Left renal cortex interstitium (tissue), 4 donors: ENCODE measurements at places on chromosomes 4 and X. TPM values are rescaled to one million over a fixed set of nuclear protein-coding genes. Genes with fewer than 3 reads are reported as not detected.

Gene RNF175
- 4.4 TPM for polyA plus RNA-seq

DNA sequence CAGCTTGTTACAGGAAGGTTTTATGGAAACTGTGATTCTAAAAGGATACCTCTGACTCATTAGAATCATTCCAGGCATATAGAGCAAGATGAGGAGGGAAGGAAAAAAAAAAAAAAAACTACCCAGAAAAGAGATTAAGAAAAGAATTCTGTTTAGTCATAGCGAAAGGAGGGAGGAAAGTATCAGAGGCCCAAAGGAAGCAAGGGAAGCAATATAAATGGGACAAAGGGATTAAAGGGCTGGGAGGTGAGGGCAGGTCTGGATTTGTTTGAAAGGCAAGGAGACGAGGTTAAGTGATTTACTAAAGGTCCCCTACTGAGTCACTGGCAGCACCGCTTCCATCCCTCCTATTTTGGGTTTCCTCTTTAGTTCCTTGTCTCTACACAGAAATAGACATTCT is 88.6 kb upstream of the IL1RAPL1 start:
- DNase-seq, result no peak

DNA sequence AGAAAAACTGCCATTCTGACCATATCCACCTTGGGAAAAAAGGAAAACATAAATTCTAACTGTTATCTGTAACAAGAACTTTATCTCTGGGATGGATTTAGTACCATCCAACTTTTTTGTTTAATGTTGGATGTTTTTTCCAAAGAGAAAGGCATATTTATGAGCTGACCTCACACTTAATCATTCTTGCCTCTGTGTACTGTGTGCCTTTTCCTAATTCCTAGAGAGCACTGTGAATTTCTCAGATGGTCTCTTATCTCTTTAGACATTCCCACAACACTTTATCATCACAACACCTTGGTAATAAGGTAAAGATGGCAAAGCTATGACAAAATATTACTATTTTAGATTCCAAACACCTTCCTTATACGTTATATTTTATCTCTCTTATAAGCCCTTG is 126.2 kb downstream of the COL4A6 start:
- DNase-seq, result no peak

GRCh38 chr4:155822572-155822971 is 43.5 kb downstream of the ASIC5 start:
- no peak for DNase-seq

GRCh38 chrX:70908541-70908940 is at the start of gene TEX11:
TSS of gene TEX11 (minus strand) at chrX:70908711. CDS start at chrX:70907789, 922 bp downstream.
- no peak for DNase-seq

- no peak for DNase-seq
Observed at GRCh38 chr4:110705440-110705782, 82.5 kb upstream of the PITX2 start.

DNA sequence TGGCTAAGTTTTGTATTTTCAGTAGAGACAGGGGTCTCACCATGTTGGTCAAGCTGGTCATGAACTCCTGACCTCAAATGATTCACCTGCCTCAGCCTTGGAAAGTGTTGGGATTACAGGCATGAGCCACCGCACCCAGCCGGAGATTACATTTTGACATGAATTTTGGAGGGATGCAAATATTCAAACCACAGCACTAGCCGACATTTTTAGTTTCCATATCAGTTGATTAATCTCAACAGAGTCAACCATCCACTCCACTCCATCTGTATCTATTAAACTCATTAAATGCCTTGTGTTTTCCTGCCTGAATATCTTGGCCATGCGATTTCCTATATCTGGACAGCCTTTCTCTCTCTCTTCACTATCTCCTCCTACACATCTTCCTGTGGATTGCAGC is 64.1 kb upstream of the PDGFRA start:
- no peak for DNase-seq
